Activated CD8-positive, alpha-beta T cell treated with anti-CD3 and anti-CD28 coated beads for 36 hours (primary cell): ENCODE measurements at places on chromosomes 13 and 19.
A peak's percentile ranks its signal among the peaks of the same experiment; 100 is the strongest.

DNA sequence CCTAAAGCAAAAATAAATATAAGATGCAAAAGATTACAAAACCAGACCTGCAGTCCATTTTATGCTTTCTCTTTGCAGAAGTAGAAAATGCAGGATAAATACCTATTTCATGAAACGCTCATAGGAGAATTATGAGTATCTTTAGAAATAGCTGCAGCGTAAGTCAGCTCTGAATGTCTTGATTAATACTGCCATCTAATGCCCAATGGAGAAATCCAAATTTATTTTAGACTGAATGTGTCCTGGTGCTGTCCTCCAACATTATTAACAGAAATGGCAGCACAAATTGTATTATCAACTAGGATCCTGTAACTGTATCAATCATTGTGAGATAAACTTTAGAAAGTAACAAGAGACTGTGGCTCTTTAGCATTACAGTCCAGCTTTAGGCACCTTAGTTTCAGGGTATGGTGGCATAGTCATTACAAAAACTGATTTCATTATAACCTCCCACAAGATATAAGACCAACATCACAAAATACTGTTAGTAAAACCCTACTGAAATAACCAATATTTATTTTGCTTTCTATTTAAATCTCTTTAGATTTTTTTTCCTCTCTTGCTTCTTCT, 162.1 kb upstream of the MIR17HG start:
- DNase-seq: no peak

DNA sequence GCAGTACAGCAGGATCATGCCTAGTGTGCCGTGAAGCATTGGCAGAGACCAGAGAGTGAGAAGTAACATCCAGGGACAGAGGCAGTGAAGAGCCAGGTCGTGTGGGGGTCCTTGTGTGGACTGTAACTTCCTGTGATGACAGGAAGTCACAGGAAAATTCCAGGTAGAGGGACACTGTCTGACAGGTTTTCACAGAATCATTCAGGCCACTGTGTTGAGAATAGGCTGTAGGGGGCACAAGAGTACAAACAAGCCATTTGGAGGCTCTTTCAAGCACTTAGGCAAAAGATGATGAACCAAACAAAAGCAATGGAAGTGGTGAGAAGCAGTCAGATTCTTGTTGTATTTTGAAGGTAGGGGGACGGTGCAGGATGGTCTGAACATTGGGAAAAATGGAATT, 46.4 kb downstream of the N4BP2L1 start:
- DNase-seq: peak; percentile 9

GRCh38 chr13:21546372-21546771, 57.6 kb downstream of the MICU2 start:
- DNase-seq: no peak

DNA sequence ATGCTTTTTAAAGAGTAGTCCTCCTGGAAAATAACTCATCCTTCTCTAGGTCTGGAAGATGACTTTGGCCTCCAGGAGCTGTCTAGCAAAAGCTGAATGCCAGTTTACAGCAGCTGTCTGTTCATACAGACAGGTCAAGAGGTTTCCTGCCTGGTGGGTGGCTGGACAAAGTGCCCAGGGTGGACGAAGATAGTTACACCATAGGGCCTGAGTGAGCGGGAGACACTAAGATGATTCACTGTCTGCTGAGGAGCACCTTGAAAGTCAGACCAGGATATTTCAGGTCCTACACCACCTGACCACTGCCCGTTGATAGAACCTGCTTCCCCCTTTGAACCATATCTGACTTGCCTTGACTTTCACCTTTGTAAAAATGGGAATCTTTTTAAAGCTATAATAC, 49.2 kb upstream of the RCBTB2 start:
- no peak for DNase-seq

- no peak for DNase-seq
Observed at GRCh38 chr13:26488236-26489003, 69.1 kb upstream of the WASF3 start.

DNA sequence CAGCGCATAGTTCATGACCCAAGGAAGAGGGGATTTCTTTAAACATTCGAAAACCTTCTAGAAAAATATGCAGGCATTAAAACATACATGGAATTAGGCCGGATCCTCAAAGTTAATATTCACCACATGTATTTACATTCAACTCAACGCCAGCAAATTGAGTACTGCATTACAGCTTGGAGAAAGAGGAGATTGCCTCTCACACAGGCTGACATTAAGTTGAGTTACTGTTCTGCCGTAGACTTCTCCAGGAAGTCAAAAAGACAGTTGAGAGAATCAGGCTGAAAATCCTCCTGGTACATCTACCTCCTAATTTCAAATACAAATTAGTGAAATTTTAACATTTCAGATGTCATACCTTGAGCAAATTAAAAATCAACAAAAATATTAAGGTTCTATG, 195.7 kb downstream of the URI1 start:
- no peak for DNase-seq

GRCh38 chr19:44723299-44723951, 24.5 kb downstream of the CEACAM16 start:
- DNase-seq: no peak

GRCh38 chr13:102234618-102235017, 167.2 kb downstream of the FGF14 start:
- DNase-seq: no peak

- no peak for DNase-seq
Observed at GRCh38 chr13:101453784-101454201, 1.3 kb downstream of the ITGBL1 start.

- peak; percentile 31 for DNase-seq
Observed at GRCh38 chr13:24540236-24541126, 27.9 kb upstream of the PARP4 start.

DNA sequence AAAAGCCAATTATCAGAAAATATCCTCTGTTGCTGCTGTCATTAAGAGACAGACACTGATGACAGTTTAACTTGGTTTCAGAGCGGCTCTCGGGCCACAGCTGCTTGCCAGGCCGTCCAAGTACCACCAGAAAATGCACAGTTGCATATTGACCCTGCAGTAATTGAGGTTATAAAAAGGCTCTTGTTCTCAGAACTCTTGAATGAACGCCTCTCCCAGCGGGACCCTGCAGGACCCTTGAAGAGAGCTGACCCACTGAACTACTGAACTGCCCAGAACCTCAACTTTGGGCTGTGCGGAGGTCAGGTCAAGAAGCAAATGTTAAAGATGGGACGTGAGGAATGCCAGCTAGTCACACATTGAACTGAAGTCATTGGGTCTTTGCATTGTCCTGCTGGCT, 1559.0 kb upstream of the SLC10A2 start:
- DNase-seq: no peak

- peak; percentile 29 for DNase-seq
Observed at GRCh38 chr19:44050740-44051649, 841 bp upstream of the ZNF223 start.
